CD4-positive, alpha-beta T cell treated with Interleukin-6 for 4 hours (primary cell): ENCODE measurements at places on chromosomes 7 and 10.
A peak's percentile ranks its signal among the peaks of the same experiment; 100 is the strongest.

GRCh38 chr10:110376021-110376766, 71.5 kb upstream of the SMNDC1 start:
- no peak for DNase-seq

- no peak for DNase-seq
These were observed 520.1 kb downstream of the KCNMA1 start for GRCh38 chr10:77117501-77117900.

DNA sequence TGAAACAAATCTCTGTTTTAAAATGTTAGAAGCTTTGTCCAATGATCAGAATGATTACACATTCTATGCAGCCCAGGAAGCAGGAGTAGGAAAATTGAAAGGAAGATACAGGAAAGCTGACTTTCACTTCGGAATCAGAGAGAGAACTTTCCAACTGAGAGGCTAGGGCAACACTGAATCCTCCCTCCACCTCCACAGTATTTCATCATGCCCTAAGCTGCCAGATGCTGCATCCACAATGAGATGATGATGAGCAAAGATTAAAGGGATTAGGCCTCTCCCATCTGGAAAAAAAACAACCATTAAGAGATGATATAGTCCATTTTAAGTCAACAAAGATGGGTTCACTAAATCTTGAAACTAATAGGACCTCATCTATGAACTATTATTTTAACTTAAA, 215.6 kb downstream of the GPR37 start:
- DNase-seq, result no peak

DNA sequence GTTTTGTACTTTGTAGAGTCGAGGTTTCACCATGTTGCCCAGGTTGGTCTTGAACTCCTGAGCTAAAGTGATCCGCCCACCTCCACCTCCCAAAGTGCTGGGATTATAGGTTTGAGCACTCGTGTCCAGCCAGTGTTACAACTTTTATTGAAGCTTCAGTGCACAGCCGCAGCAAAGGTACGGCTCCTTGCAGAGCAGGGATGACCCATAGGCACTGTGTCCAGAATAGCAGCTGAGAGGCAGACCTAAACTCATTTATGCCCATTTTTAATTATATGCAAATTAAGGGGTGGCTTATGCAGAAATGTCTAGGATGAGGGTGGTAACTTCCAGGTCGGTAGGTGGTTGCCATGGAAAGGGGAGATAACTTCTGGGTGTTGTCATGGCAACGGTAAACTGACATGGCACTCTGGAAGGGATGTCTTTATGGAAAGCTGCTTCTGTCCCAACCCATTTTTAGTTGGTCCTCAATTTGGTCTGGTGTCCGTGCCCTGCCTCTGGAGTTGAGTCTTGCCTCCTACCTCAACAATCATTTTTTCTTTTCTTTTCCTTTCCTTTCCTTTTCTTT, 22.7 kb downstream of the NYAP1 start:
- no peak for DNase-seq

GRCh38 chr7:29900745-29901144, 88.9 kb downstream of the SCRN1 start:
- no peak for DNase-seq

- DNase-seq, result no peak
These were observed 592.7 kb downstream of the NXPH1 start for GRCh38 chr7:9026121-9026520.

DNA sequence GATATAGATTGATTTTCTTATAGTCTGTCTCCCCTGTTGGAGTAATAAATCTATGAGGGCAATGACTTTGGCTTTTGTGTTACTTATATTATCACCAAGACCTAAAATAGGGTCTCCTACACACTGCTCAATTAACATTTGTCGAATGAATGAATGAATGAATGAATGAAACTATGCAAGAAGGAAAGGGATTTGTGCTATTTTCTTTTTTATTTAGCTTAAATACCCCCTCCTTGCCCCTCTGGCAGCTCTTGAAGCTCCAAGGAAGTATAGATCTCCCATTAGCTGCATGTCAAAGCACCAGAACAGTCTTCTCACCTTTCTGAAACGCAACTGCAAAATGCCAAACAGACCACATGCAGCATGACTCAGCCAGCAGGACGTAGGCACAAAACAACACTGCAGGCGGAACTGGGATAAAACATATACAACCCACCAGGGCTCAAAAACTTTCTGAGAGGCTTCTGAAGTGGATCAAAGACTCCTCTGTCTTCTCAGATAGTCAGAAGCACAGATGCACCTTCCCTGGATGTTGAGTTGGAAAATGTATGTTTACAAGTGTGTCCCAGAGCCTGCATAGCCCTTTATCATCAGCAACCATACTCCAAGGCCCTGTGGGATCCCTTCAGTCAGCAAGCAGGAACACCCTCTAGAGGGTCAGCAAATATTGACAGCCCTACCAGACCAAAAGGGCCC, 187.8 kb downstream of the NPSR1 start:
- no peak for DNase-seq

GRCh38 chr7:149716007-149716931, 57.1 kb downstream of the ZNF467 start:
- no peak for DNase-seq

DNA sequence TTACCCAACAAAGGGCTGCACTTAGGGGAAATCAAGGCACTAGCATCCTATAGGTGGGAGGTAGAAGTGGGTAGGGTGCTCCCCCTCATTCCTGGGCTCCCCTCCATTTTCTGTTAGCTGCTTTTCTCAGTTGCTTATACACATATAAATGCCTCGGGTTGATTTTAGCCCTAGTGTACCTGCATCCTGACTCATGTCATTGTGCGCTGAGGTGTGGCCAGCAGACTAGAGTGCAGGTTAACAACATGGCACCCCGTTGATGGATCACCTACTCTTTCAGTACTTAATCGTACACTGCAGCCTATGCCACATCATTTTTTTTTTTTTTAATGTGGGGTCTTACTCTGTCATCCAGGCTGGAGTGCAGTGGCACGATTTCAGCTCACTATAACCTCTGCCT, 144.0 kb upstream of the ITGB1 start:
- DNase-seq, result no peak

DNA sequence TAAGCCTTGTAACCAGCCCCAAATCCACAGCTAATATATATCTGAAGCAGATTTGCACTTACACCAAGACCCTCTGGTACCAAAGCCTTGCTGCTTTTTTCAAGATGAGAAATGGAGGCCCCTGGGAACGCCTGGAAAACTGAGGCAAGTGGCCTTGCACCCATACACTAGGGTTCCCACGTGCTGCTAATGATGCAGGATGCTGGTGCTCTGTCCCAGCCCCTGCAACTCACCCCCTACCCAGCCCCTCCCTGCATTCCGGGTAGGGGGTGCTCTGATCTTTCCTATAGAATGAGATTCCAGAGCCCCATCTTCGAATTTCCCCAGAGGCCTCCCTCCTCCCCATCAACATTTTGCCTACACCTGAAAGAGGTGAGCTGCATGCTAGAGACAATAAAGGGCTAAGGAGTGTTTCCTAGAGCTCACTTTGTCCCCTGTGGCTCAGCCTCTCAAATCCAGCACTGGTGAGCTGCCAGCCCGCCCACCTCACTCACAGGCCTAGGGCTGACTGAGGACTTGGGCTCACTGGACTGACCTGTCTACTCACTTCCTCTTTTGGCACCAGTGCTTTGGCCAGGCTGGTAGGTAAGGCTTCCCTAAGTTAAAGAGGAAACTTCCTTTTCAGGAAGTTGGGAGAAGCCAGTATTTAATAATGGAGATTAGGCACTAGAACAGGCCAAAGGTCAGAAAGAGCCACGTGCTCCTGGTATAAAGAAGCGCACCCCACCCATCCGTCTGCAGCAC, 9.8 kb downstream of the RBP4 start:
- DNase-seq, result no peak

- no peak for DNase-seq
These were observed 10.2 kb upstream of the CRHR2 start for GRCh38 chr7:30692438-30692837.

GRCh38 chr10:118499186-118499585, 96.3 kb downstream of the PRLHR start:
- DNase-seq, result no peak

GRCh38 chr10:7571981-7572380, 94.8 kb downstream of the ITIH5 start:
- DNase-seq, result no peak

DNA sequence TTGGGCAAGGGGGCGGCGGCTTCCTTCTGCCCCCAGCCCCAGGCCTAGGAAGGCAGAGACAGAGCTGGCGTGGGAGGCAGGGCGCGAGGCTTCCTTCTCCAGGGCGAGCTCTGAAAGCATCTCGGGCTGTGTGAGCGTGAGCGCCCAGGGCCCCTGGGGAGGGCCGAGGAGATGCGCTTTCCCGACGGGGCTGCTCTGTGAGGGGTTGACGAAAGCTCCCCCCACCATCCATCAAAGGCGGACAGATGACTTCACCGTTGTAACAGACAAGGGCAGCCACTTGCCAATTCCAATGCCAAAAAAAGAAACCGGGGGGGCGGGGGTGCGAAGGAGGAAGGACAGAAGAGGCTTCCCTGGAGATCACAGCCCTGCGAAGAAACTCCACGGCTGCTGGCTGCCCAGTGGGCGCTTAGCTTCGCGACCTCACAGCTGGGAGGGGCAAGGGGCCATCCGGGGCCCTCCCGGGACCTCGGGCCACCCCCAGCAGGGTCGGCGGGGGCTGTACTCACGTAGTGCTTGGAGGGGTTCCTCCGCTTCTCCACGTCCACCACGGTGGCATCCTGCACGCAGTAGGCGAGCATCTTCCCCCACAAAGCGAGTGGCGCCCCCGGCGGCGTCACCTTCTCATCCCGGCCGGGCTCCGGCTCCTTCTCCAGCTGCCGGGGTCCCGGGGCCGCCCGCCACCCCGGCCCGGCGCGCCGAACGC, 537 bp downstream of the SH3PXD2A start:
- DNase-seq, result peak; percentile 23

DNA sequence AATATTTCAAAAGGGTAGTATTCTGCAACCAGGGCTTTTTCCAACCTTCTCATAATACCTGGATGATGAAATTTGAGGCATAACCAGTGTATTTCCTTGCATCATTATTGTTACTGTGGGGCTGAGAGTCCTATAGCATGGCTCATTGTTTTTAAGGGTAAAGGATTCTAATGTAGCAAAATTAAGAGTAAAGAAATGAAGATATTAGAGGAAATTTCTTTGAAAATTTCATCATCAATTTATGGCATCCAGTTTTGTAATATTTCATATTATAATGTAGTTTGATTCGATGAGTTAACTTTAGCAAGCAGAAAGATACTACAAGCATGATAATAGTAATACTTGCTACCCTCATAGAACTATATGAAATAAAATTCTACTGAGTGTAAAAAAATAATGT, 387.3 kb upstream of the LRGUK start:
- no peak for DNase-seq

- DNase-seq, result peak; percentile 24
These were observed 29.4 kb upstream of the AMPH start for GRCh38 chr7:38660427-38661099.

DNA sequence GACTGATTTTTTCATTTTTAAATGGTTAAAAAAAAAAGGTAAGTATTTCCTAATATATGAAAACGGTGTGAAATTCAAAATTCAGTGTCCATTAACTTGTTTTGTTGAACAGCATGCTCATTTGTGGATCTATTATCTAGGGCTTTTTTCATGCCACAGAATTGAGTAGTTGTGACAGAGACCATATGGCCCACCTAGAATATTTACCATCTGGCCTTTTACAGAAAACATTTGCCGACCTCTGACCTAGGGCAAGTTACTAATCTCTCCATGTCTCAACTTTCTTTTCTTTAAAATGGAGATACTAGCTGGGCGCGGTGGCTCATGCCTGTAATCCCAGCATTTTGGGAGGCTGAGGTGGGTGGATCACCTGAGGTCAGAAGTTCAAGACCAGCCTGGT, 41.3 kb downstream of the GRK5 start:
- DNase-seq, result no peak

- DNase-seq, result no peak
These were observed 81.2 kb downstream of the SLC16A9 start for GRCh38 chr10:59628456-59628855.

- no peak for DNase-seq
These were observed 8.1 kb downstream of the WDFY4 start for GRCh38 chr10:48692748-48693147.

DNA sequence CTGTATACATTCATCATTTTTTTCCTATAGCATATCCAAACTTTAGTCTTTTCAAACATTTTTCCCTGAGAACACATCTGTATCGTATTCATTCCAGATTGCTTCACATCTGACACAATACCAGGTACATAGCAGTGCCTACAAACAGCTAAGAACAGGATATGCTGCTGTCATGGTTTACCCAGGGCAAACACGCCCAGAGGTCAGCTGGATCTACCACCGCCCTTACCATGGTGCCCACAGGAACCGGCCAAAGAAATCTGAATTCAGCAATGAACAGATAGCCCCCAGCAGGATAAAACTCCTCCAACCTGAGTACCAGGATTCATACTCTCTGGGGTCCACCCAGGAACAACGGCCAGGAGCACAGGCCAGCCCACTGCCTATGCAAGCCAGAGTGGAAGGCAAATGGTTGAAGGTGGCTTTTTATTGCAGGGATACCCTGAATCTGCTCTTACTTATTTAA, 43.0 kb downstream of the TNS3 start:
- no peak for DNase-seq

GRCh38 chr7:5827755-5828154, 46.3 kb upstream of the RNF216 start:
- DNase-seq, result peak; percentile 69
